ENCODE measurements at places on chromosomes 4 and X.

GRCh38 chrX:63418211-63418610 lies 67.1 kb upstream of the SPIN4 start:
- no peak for DNase-seq

DNA sequence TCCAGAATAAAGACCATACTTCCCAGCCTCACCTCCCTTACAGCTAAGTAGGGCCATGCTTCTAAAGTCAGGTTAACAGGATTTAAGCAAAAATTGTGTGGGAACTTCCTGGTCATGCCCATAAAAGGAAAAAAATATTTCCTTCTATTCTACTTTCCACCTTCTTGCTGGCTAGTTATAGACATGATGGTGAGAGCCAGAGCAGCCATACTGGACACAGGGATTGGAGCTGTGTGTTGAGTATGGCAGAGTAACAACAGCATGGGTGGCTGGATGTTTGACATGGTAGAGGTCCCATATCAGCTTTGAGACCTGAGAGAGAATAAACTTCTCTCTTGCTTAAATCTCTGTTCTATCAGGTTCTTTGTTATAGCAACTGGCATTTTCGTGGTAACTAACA lies 15.1 kb upstream of the CBR4 start:
- DNase-seq, result no peak

DNA sequence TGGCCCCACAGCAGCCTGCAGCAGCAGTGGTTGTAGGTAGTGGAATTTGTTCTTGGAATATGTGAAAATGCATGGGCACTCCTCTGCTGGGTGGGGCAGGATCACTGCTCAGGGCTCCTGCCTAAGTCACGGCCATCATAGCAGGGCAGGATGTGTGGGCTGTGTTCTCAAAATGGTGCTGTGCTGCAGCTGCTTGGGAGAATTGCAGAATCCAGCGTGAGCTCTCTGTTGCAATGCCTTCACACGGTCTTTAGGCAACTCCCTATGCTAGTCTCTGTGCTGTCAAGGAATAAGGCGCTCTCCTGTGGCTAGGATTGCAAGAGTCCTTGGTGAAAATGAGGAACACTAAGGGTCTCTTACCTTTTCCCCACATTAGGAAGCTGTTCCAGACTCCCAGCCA lies 42.9 kb downstream of the F8 start:
- no peak for DNase-seq

DNA sequence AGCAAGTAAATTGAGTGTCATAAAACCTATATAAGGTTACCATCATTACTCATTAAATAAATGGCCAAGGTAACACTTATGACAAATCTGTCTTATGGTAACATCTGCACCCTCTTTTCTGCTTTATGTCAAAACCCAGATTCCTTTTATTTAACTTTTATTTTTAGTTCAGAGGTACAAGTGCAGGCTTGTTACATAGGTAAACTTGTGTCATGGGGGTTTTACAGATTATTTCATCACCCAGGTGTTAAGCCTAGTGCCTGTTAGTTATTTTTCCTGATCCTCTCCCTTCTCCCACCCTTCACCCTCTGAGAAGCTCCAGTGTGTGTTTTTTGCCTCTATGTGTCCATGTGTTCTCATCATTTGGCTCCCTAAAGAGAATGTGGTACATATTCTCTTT lies 930.7 kb downstream of the CCSER1 start:
- DNase-seq, result no peak

DNA sequence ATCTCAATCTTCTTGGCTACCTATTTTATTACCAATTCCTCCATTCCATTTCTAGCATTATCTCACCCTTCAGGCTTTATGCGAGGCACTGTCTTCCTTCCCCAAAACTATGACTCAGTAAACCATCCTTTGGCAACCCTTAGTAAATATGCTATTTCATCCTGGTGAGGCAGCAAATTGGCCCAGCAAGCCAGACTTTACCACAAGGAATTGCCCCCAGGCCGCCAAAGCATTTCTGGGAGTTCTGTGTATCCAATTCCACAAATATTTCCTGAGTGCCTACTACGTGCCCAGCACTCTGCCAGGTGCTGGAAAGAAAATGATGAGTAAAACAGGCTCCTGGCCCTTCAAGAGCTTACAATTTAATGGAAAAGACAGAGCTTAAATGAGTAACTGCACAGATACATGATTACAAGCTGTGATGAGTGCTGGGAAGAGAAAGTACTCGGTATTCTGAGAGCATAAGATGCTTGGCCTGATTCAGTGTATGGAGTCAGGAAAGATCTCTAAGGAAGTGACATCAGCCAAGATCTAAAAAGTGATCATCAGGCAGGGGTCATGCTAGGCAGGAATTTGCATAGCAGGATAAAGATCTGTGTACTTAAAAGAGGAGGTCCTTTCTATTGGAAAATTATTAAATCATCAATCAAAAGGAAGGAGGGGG lies 193.8 kb downstream of the ADAMTS3 start:
- DNase-seq, result no peak

GRCh38 chr4:17701882-17702281 lies 79.5 kb downstream of the FAM184B start:
- no peak for DNase-seq

DNA sequence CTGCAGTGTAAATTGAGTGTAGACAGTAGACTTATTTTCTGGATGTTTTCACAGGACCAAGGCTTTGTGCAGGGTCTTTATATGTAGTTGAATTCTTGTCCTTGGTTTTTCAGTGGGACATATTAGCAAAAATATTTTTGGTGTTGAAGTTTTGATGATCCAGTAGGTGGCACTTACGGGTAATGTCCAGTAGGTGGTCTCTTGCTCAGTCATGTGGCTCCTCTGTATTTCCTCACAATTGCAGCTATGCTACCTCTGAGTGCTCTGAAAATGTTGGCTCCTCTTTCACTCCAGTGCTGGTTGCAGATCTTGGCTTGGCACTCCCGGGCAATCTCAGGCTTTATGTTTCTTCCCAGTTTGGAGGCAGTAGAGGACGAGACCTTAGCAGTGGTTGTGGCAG lies 419.8 kb upstream of the AMOT start:
- DNase-seq, result no peak

DNA sequence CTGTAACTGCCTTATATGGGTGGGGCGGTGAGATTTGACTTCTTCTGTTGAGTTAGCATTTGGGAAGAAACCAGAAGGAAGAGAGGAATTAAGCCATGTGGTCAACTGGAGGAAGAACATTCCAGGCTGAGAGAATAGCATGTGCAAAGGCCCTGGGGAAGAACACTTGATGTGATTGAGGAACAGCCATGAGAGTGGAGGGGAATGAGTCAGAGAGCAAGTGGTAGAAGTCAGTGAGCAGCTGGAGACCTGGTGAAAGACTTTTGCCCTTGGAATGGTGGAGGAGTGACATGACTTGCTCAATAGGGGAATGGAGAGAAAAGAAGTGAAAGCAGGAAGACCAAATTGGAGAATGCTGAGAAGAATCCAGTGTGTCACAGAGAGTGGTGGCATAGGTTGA lies 327.8 kb upstream of the HAND2 start:
- no peak for DNase-seq

DNA sequence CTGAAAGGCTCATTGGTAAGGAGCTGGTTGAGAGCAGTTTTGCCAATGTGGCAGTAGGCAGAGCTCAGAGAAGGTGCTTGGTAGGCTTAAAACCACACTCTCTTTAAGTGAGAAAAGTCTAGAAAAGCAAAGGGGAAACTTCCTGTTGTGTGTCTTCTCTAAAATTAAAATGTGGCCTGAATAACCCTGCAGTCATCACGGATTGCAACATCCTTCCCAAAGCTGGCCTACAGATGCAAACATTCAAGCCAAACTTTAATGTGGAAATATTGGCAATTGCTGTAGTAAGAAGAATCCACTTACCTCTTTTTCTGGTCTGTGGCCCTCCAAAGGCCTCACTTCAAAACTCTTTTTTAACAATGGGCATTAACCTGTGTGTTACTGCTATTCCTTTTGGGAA lies 348.5 kb downstream of the OPHN1 start:
- DNase-seq, result no peak

- DNase-seq, result no peak
Measured at GRCh38 chr4:139672732-139673131, 7.1 kb downstream of the MGST2 start.

- DNase-seq, result no peak
Measured at GRCh38 chr4:47717188-47717587, 120.7 kb downstream of the CORIN start.

DNA sequence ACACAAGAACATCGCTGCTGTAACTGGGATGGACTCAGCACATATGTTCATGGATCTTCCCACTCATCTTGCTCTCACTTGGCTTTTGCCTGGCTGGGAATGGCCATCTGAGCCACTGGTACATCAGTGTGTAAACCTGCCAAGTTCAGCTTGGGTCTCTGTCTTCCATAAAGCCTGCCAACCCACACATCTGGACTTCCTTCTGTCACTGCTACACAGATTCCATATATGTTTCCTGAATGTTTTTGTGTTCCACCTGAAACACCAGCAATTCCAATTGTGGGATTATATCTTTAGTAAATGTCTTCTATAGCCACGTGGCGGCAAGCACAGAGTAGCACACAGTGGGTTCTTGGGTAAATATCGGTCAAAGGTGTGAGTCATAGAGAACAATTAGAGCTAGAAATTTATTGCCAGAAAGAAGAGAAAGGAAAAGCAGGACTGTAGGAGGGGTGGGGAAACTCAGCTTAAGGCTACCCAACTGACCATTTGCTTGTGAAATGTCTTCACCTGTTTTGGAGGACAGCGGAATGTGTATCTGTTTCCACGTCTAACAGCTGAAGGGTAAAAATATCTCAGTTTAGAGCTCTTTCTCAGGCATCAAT lies 125.9 kb downstream of the MFAP3L start:
- no peak for DNase-seq

DNA sequence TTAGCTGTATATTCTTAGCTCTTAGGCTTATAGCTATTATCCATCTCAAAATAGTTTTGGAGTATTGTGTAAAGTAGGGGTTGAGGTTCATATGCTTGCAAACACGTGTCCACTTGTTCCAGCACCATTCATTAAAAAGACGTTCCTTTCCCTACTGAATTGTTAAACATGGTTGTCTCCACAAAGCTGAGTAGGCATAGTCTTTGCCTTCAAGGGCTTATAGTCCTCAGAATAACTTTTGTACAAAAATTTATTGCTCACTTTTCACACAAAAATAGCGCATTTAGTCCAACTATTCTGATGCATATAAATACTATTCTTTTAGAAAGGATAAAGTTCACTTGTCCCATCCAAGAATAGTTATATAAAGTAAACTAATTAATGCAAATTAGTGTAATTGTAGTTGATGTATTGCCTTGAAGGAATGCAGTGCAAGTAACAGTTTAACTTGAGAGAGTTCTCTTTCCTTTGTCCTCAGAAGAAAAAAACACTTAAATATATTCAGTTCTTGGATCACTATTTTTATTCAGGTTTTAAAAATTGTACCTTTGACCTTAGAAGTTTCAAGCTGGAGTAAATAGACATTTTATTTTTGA lies 14.1 kb downstream of the LRIT3 start:
- DNase-seq, result no peak

GRCh38 chr4:129371065-129371464 lies 275.1 kb downstream of the C4orf33 start:
- no peak for DNase-seq

GRCh38 chr4:156169011-156169410 lies 215.3 kb upstream of the CTSO start:
- no peak for DNase-seq

DNA sequence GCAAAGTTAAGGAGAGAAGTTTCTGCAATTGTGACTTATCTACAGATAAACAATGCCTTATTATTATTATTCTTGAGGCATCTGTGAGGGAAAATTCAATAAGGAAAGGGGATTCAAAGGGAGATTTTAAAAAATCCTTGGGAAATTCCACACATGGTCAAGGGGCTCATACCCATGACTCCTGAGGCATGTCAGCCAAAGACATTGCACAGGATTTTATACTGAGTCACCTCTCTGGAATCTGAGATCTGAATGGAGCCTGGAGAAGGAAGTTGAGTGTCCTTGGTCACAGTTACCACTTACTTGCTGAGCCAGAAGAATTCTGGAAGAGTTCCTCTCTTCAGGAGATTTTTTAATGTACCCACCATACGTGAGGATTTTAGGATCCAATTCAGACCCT lies 14.4 kb upstream of the CXCL8 start:
- DNase-seq, result no peak

All from CD4-positive, alpha-beta T cell treated with Interleukin-1 beta for 1 hour (primary cell).